NCI-H2081 treated with DMSO at 0.1 percent for 48 hours (cell line): ENCODE measurements at places on chromosomes 12 and 14.

DNA sequence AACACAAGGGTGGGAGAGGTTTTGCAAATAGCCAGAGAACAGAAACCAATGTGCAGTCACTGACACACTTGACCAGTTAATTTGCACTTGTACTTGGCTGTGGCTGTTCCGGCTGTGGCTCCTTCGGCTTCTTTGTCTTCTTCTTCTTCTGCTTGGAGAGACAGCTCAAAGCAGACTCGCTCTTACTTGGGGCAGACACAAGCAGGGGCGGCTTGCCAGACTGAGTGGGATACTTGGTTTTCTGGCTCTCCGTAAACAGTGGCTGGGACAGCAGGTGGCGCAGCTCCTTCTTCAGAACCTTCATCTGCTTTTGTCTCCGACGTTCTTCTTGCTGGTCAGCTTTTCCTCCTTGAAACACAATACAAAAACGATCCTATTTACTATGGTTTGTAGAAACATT, 25.0 kb downstream of the OTUB2 start:
- DNase-seq = no peak

DNA sequence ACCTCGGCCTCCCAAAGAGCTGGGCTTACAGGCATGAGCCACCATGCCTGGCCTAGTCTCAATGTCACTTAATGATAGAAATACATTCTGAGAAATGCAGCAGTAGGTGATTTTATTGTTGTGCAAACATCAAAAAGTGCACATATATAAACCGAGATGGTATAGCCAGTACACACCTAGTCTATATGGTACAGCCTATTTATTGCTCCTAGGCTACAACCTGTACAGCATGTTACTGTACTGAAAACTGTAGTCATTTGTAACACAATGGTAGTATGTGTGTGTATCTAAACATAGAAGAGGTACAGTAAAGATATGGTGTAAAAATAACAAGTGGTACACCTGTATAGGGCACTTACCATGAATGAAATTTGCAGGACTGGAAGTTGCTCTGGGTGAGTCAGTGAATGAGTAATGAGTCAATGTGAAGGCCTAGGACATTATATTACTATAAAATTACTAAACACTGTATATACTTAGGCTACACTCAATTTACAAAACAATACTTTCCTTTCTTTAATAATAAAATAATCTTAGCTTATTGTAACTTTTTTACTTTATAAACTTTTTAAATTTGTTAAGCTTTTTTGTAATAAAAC, 166.7 kb upstream of the SYT1 start:
- no peak for DNase-seq

DNA sequence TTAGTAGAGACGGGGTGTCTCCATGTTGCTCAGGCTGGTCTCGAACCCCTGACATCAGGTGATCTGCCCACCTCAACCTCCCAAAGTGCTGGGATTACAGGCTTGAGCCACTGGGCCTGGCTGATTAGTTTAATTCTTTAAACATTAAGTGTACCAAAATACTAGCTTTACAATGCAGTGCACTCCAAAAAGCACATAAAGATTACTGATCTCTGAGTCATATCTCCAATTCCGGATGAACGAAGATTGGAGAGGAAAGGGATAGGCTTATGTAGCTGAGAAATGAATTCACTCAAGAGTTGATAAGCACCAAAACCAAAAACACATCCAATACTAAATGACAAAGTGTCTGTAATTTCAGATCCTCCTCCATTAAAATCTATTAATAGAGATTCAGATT, 15.1 kb downstream of the NAV3 start:
- no peak for DNase-seq

DNA sequence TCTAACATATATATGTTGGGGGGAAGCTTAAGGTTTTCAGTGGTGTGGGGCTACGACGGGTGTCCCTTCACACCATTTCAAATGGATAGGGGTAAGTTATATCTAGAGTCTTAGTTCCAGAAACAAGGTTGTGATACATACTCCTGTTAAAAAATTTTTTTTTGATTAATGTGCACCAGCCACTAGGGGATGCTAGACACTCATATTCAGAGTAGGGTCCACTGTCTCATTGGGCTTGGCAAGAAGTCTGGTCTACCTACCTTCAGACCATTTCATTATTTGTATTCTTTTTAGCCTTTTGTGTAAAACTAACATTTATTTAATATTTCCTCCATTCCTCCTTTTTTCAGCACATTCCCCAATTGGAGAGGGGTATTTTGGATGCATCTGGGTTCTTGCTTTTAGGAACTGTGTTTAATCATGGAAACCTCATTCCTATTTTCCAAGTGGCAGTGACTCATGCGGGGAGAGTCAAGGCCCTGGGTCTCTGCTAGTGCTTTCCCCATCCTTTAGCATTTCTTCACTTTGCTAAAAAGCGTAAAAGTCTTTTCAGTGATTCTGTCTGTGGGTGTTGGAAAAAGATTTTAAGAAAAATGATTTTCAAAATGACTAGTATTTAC, 33.4 kb downstream of the ANO4 start:
- DNase-seq = no peak

DNA sequence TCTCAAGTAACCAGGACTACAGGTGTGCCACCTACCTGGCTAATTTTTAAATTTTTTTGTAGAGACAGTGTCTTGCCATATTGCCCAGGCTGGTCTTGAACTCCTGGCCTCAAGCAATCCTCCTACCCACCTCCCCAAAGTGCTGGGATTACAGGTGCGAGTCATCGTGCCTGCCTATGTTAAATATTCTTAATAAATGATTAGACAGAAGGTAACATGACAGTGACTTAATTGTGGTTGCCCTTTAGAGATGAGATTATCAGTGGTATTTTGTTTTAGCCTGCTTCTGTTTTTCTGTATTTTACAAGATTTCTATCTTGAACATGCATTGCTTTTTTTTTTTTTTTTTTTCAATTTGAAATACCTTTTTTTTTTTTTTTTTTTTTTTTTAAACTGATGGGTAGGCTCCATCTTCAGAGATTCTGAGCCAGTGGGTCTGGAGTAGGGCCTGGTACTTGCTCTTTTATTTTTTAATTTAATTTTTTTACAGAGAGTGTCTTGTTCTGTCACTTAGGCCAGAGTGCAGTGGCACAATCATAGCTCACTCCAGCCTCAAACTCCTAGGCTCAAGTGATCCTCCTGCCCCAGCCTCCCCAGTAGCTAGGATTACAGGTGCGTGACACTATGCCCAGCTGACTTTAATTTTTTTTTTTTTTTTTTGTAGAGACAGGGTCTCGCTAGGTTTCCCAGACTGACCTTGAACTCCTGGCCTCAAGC, 88.4 kb downstream of the BORCS5 start:
- DNase-seq = no peak

GRCh38 chr12:75389061-75389460, 1.8 kb upstream of the GLIPR1L2 start:
- peak; percentile 17 for DNase-seq

GRCh38 chr12:40104461-40105264, 1.2 kb downstream of the SLC2A13 start:
- DNase-seq = no peak

- DNase-seq = no peak
These were observed 213.5 kb upstream of the KRR1 start for GRCh38 chr12:75724928-75725312.

- no peak for DNase-seq
These were observed 27.7 kb upstream of the PEX5 start for GRCh38 chr12:7161811-7162210.

DNA sequence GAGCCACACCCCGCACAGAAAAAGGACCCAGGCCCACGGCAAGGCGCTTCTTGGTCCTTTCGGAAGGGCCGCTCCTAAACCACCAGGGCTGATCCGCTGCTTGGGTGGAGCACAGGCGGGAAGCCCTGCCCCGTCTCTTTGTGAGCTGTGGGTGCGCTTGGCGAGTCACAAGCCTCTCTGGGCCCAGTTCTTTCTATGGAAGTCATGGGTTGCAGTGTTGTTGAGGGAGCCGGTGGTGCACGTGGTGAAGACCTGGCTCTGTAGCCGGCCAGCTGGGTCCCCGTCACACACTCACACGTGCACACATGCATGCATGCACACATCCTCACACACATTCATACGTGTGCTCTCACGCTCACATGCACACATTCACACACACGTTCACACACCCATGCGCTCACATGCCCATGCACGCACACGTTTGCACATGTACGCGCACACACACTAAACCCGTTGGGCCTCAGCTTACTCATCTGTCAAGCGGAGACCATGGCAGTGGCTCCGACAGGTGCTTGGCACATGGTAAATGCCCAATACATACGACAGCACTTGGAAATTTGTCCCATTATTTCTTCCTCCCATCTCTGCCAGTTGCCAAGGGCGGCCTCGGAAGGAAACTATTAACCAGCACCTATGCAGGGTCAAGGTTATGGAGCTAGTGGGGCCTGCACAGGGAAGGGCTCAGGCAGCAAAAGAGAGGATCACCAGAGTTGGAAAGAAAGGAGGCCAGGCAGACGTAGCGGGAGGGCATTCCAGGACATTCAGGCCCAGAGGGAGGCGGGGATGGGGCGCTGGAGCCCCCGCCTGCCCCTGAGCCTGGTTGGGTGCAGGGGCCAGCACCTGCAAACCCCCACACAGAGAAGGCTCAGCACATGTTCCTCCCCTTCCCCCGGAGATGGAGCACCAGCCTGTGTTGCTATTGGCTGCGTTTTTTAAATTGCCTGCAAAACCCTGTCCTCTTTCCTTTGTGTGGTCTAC, 96.9 kb downstream of the SETD3 start:
- no peak for DNase-seq

DNA sequence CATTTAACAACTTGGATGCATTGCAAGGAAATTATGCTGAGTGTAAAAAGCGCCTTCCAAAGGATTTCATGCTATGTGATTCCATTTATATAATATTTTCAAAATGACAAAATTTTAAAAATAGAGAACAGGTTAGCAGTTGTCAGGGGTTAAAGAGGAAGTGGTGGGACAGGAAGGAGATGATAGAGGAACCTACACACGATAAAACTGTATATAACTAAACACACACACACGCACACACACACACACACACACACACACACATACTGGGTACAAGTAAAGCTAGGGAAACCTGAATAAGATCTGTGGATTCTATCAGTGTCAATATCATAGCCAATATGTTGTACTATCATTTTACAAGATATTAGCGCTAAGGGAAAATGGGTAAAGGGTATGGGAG, 17.2 kb downstream of the TTC9 start:
- no peak for DNase-seq
